ENCODE measurements at places on chromosomes 12 and 14.

- DNase-seq: no peak
Measured at GRCh38 chr12:76680940-76681339, 83.0 kb upstream of the ZDHHC17 start.

GRCh38 chr14:66624336-66624937 is 116.5 kb downstream of the GPHN start:
- DNase-seq: no peak

DNA sequence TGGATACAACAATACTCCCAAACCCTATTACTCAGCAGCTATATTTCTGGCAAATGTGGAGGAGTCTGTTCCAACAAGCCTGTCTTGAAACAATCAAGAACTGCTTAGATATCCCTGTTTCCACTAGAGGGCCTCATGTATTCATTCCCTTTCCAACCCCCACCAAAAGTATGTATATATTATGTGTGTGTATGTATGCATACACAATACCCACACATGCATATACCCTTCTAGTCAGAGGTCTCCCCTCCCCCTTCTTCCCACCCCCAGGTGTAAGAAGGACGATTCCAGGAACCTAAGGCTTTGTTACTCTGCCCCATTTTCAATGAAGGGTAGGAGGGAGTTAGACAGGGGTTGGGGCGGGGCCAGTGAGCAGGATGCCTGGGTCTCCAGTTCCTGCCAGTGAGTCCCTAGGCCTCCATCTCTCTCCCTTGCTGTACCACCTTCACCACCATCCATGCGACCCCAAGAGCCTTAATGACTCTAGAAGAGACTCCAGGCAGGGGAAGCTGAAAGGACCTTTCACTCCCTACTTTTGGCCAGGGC is at the start of gene DGKA:
Gene DGKA, plus strand, starts transcription at position 392 of the 546 bp plus-strand sequence. CDS start 5,342 bp downstream, outside the sequence.
- peak; percentile 64 for DNase-seq

GRCh38 chr14:68548194-68549076 is 244.4 kb downstream of the ZFP36L1 start:
- no peak for DNase-seq
